Neuronal stem cell (in vitro differentiated cells): ENCODE measurements at places on chromosomes 11 and 22.
A peak's percentile ranks its signal among the peaks of the same experiment; 100 is the strongest.

GRCh38 chr22:22748297-22748743 is 103.9 kb downstream of the GGTLC2 start:
- peak; percentile 9 for DNase-seq

- no peak for DNase-seq
These were observed 2.5 kb downstream of the TCN2 start for GRCh38 chr22:30609260-30610185.

DNA sequence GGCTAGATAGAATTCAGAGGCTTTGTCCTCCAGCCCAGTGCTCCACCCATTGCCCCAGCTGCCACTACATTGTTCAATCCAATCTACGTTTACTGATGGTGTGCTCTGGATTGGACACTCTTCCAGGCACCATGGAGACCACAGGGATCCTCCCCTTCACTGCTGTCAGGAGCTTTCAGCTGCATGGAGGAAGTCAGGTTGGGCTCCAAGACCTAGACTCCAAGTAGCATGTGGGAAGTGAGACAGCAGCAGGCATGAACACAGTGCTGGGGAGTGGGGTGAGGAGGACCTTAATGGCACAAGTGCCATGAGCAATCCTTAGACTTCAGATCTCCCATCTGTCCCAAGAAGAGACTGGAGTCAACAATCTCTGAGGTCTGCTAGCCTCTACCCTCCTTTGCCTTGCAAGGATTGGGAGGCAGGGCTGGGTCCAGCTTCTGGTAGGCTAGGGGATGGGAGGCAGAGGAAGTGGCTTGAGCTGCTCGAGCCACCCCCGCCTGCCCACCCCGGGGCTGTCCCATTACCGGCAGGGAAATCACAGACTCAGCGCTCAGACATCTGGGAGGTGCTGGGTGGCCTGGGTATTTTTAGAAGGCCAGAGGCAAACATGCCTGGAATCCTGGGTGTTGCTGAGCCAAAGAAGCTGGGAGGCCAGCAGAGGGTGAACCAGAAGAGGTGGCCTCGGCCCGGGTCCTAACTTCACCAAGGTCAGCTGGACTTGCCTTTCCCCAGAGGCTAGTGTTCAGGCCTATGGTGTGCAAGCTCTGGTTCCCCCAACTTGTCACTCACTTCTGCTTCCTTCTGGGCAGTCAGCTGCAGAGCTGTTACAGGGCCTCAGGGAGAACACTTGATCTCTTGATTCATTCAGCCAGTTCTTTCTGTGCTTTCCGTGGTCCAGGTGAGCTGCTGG is 15.2 kb upstream of the FCHSD2 start:
- DNase-seq, result no peak

DNA sequence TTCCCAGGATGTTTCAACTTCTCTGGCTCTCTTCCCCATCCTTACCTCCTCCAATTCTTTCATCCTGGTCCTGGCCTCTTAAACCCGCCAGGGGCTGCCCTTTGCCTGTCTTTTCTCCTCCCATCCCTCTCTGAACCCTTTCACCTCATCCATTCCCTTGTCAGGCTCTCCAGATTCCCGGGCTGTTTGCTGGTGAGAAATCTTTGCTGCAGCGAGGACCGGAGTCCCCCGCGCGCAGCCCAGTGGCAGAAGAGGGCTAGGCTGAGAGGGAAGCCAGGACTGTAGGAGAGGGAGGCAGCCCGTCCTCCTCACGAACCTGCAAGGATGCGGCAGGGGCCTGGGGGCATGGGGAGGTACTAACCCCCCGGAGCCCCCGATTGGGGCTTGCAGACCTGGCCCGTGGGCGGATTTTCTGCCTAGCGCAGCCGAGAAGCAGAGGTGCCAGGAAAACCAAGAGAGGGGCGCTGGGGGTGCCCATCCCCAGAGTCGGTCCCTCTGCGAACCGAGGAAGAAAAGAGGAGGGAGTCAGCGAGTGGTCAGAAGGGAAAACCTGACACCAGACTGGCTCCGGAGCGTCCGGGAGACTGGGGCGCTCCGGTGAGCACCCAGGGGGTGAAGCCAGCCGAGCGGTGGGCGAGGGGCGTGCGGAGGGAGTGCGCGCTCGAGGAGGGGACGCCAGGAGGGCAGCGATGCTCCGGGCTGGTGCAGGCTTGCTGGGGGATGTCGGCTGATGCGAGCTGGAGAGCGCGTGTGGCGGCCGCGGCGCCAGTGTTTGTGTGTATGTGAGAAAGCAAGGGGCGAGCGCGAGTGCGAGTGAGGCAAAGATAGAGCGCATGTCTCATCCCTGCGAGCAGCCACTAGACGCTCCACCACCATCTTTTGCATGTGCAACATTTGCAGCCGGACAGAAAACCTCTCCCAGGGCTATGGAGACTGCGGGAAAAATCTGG is at the start of gene GRIA4:
Gene GRIA4 (plus strand): TSS at position 242 of the 950 bp plus-strand sequence. CDS start 925 bp downstream, outside the sequence.
- DNase-seq, result peak; percentile 64

GRCh38 chr11:73428699-73429098 is 52.5 kb downstream of the RELT start:
- no peak for DNase-seq

- DNase-seq, result no peak
These were observed 63.8 kb downstream of the BCR start for GRCh38 chr22:23243859-23244689.
